Fibroblast of lung (primary cell): ENCODE measurements at places on chromosomes 6 and 20. TPM values are rescaled to one million over a fixed set of nuclear protein-coding genes. Genes with fewer than 3 reads are reported as not detected.

- DNase-seq, result no peak
Measured at GRCh38 chr20:2655331-2656116, 3.1 kb downstream of the NOP56 start.

GRCh38 chr20:5260889-5261288 is 55.9 kb downstream of the PROKR2 start:
- DNase-seq, result no peak

GRCh38 chr6:13014504-13015378 is 298.2 kb downstream of the PHACTR1 start:
- no peak for DNase-seq

The RNF144B gene
- 0.26 and 0.83 TPM in 2 replicates for total RNA-seq

DNA sequence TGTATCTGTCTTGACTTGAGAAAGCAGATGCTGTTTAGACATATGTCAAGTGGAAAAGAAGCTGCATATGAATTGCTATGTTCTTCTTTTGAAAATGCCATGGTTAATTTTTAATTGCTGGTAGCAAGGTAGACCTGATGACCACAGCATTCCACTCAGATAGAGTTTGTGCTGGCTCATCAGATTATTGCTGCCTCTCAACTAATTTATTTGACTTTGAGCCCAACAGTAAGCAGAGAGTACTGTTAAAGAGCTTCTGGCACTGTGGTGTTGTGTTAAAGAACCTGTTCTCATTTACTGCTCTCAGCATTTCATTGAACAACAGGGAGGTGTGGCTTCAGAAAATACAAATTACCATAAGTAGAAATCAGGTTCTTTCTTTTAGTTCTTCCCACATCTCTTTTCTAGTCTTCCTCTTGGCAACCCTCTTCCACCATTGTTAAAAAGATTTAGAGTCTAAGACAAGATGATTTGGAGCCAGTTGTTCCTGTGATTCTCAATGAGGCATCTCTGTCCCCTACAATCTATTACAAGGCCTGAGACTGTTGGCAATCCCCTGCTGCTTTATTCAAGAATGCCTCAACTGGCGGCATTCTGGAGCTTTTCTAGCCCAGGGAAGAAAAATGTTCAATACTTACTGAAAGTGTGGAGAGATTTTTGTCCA is 967.6 kb upstream of the GJE1 start:
- DNase-seq, result no peak

DNA sequence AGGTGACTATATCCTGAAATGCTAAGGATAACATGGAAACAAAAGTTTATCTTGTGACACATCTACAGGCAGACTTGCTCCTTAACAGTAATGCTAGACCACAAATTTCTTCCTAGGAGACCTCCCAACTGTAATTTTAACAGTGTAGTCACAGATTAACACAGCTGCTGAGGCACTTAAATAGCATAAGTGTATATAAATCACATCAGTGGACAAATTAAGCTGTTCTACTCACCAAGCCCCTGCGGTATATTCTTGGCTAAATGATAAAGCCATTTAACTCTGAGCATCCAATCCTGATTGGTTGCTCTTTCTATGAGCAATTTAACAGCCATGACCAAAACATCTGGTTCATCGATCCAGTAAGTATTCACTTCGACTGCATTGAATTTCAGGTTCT is 73.3 kb upstream of the LYRM2 start:
- no peak for DNase-seq
